ENCODE measurements at places on chromosomes 7 and 10.

GRCh38 chr7:30995536-30995935, 31.8 kb downstream of the GHRHR start:
- DNase-seq, result no peak

- no peak for DNase-seq
Observed at GRCh38 chr10:127047878-127048238, 142.6 kb downstream of the DOCK1 start.

GRCh38 chr10:56091872-56092271, 269.2 kb downstream of the ZWINT start:
- no peak for DNase-seq

DNA sequence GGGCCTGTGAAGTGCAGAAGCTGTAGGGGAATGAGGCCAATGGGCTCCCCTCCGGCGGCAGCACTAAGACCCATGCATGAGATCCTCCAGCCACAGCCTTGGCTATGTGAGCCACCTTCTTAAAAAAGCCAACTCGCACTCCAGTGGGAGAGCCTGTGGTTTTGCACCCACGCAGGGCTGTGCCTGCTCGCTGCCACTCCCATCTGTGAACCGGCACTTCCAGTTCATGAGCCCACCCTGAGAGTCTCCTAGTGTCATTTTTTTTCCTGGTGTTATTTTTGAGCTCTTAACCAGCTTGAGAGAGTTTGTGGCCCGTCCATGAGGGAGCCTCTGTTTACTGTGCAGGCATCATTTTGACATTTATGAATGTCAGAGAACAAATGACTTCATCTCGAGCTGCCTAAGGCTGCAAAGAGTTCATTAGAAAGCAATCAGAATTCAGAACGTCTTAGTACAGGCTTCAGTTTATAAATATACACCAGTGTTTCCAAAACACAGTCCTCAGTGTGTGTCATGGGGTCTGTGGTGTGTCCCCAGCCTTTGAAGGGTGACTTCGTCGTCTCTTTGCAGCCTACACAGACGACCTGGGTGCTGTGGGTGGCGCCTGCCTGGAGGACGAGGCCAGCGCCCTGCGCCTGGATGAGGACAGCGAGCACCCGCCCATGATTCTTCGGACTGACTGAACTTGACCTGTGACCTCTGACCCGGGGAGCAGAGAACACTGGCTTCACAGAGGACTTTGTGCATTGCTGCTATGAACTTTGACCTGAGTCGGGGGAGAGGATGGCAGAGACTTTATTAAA, 40.4 kb downstream of the WIPI2 start:
- no peak for DNase-seq

GRCh38 chr10:131770946-131771633, 129.7 kb upstream of the PPP2R2D start:
- no peak for DNase-seq

DNA sequence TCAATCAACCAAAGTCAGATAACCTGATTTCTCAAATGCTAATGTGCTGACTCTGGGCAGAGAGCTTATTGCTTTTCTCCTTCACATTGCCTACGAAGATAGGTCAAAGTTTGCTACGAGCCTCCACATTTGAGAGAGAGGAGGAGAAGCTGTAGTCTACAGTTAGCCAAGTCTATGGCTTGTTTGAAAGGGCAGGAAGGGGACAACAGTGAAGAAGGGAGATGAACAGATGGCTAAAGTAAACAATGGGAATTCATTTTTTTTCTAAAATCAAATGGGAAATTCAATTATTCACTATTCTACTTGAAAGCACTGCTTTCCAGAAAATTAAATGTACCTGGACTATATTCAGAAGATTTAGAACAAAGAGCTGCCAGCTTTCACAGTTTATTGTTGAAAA, 126.7 kb upstream of the C1QL3 start:
- no peak for DNase-seq

GRCh38 chr10:131739206-131739605, 161.6 kb upstream of the PPP2R2D start:
- no peak for DNase-seq

GRCh38 chr7:36280840-36281812, 108.5 kb upstream of the ANLN start:
- peak; percentile 65 for DNase-seq

- DNase-seq, result no peak
Observed at GRCh38 chr10:79947787-79948424, 999 bp downstream of the SFTPD start.

DNA sequence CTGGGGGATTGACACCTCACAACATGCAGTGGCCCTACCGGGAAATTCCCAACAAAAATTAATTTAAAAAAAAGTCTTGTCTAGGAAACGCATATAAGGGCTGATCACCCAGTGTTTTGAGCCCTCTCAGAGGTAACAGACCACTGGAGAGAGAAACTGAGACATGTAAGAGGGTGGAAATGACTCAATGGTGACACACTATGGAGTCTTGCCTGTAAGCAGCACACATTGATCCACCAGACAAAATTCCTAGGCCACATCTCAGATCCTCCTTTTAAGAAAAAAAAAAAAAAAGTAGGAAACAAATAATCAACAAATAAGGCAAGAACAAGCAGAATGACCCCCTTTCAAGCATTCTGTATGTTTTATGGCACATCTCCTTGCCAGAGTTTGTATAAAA, 296.2 kb downstream of the MAGI2 start:
- no peak for DNase-seq

DNA sequence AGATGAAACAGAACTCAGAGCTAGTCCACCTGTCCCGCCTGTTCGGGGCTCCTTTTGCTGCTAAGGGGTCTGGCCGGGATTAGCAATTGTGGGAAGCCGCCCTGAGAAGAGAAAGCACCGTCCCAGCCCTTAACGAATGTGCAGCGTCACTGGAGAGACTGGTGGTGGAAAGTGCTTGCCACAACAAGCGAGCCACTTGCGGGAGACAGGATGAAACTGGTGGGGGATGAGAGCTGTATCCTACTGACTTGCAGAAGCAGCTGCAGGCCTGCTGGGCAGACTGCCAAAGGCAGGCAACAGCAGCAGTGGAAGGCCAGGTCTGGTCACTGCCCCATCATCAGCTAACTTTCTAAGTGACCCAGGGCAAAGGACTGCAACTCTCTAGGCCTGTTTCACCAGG, 95.4 kb downstream of the FAM53B start:
- DNase-seq, result peak; percentile 47

- no peak for DNase-seq
Observed at GRCh38 chr7:16712916-16713315, 40.6 kb upstream of the TSPAN13 start.

- DNase-seq, result no peak
Observed at GRCh38 chr7:27197137-27198042, 2.5 kb downstream of the HOXA13 start.

- no peak for DNase-seq
Observed at GRCh38 chr7:35253460-35253709, 515 bp downstream of the TBX20 start.

DNA sequence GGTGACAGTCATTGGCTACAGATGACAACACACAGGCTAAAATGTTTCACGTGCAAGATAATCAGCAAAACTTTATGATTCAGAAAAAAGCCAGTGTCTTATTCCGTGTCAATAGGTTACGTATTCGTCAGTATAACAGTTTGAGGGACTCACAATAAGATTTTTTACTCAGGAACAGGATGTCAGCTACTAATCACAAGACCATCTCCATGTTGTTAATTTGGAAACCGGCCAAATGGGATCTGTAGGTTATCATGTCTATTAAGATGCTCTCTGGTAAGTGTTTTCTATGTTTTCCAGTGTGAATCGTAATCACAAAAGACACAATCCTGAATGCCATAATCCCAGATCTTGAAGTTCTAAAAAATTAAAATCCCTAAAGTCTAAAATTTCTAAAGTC, 197.3 kb downstream of the ETV1 start:
- DNase-seq, result no peak

DNA sequence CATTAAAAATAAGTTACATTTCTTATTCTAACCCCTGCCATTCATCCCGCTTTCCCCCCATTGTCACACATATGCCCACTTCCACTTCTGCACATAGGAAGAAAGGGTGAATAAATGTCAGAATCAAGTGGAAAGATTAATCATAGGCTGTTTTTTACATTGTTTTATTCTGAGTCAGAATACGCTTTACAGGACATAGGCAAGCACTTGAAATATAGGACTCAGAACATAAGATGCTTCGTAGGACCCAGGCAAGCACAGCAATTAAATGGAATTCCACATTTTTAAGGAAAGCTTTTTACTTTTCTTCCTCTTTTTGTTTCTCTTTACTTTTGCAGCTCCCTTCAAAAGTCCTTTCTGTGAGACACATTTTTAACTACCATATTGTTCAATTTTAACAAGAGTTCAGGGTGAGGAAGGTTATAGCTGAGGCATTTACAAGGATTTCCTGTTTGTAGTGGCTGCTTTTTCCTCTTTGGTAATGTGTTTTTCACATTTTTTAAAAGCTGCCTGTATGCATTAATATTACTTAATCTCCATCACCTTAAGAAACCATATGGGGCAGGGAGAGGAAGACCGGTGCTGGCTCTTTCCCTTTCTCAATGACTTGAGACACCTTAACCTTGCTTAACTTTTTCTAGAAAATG, 130.0 kb downstream of the TES start:
- DNase-seq, result no peak

DNA sequence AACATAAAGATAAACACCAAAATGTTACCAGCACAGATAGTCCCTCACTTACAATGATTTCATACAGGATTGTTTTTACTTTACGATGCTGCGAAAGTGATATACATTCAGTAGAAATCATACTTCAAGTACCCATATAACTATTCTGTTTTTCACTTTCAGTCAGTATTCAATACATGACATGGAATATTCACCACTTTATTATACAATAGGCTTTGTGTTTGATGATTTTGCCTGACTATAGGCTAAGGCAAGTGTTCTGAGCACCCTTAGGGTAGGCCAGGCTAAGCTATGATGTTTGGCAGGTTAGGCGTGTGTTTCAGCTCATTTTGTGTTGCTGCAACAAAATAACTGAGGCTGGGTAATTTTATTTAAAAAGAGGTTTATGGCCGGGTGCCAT, 155.0 kb downstream of the RTKN2 start:
- DNase-seq, result no peak

GRCh38 chr10:96488161-96488935, 25.4 kb downstream of the TLL2 start:
- DNase-seq, result no peak

GRCh38 chr7:112007185-112007584, 199.0 kb downstream of the DOCK4 start:
- DNase-seq, result no peak

DNA sequence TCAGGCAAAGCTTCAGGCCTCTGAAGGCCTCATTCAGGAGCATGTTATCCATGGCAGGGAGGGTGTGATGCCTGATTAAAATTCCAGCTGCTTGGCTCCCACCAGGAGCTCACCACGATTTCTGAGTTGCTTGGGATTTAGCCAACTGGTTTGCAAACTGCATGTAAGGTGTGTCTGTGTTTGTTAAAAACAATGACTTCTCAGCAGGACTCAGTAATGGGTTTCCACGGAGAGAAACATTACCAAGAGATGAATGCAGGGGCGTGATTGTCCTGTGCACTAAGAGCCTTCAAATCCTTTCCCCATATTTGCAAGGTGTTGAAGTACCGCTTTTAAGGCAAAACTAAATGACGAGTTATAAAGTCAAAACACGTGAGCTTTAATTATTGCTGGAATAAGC, 88.8 kb upstream of the BTBD16 start:
- DNase-seq, result no peak

DNA sequence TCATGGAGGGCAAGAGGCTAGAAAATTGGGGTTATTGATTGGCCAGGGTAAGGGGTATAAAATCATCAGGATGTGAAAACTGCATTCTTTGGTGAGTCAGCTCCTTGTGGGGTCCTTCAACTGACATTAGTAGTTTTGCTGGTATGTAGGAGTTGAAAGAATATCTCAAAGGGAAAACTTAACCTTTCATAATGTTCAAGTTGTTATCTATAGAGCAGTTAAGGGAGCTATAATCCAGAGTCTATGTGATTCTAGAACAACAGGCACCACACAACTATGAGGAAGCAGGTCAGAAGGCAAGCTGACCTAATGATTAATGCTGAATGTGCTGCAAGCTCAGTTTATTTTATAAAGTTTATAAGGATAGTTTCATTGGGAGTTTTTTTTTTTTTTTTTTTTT, 13.7 kb downstream of the PRPS1L1 start:
- DNase-seq, result peak; percentile 25

DNA sequence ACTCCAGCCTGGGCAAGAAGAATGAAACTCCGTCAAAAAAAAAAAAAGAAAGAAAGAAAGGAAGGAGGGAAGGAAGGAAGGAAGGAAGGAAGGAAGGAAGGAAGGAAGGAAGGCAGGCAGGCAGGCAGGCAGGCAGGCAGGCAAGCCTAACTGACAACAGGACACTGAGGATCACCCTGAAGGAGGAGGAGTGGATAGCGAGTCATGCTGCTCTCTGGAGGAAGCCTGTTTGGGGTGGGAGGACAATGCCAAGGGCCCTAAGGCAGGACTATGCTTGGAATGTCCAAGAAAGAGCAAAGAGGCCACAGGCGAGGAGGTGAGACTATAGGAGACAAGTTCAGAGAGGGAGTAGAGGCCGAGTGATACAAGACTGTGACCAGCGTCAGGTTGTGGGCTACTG, 107.0 kb upstream of the PARD3 start:
- no peak for DNase-seq

- DNase-seq, result no peak
Observed at GRCh38 chr7:85583131-85583953, 396.5 kb upstream of the SEMA3D start.

- peak; percentile 44 for DNase-seq
Observed at GRCh38 chr10:132503581-132504421, 33.8 kb upstream of the INPP5A start.

DNA sequence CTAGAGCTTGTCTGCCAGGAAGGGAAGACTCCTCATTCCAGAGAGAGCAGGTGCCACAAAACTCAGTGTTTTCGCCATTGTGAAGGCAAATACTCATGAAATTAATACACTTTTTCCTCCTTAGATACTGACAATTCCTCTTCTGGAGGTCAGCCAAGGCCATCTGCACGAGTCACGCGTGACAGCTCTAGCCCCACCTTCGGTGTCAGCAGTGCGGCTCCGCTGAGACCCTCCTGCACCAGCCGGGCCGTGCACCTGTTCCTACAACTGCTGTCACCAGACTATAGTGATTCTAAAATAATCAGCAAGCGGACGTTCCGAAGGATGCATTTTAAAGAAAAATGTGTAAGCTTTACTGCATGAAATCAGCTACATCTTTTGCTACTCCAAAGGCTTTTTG, 127.7 kb downstream of the DIP2C start:
- no peak for DNase-seq

DNA sequence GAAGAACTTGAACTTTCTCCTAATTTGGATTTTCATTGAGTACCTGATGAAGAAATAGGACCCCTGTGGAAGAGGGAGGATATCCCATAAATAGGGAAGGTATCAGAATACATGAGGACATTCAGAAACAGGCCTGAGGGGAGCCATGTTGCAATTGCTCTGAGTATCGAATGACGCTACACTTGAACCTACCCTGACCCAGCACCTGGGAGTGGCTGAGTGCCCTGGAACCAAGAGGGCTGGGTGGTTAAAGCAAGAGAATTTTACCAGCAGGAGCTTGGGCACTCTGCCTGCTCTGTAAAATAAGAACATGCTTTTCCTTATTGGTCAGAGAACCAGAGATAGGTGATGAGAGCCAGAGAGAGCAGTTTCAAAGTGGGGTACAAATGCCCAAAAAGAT, 7.2 kb downstream of the NEUROD6 start:
- DNase-seq, result no peak

- no peak for DNase-seq
Observed at GRCh38 chr7:17037356-17037755, 155.6 kb upstream of the AGR3 start.
